NCI-H2227 treated with DMSO at 0.1 percent for 48 hours (cell line): ENCODE measurements at places on chromosomes 12 and 14.
A peak's percentile ranks its signal among the peaks of the same experiment; 100 is the strongest.

GRCh38 chr12:124026755-124027745, 54.0 kb downstream of the ZNF664 start:
- no peak for DNase-seq

- DNase-seq, result no peak
Observed at GRCh38 chr12:93514853-93515252, 47.5 kb downstream of the MRPL42 start.

- no peak for DNase-seq
Observed at GRCh38 chr14:21298358-21298757, 18.5 kb downstream of the RPGRIP1 start.

DNA sequence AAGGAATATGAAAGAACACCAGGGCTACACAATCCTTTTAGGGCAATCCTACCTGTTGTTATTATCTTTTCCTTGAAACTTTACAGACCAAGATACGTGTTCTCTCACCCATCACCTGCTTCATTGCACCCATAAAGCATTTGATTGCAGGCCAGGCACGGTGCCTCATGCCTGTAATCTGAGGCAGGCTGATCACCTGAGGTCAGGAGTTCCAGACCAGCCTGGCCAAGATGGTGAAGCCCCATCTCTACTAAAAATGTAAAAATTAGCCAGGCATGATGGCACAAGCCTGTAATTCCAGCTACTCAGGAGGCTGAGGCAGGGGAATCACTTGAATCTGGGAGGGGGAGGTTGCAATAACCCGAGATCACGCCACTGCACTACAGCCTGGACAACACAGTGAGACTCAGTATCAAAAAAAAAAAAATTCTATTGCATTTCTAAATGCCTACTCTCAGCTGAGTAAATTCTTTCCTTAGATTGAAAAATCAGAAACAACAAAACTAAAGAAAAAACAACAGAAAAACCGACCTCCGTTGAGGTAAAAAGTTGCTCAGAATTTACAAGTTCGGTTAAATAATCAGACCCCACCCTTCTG, 183.7 kb upstream of the TMEM132C start:
- no peak for DNase-seq

- DNase-seq, result peak; percentile 59
Observed at GRCh38 chr12:110281549-110282299, 677 bp downstream of the ATP2A2 start.

- DNase-seq, result no peak
Observed at GRCh38 chr12:51306507-51306906, 17.5 kb downstream of the BIN2 start.

- DNase-seq, result no peak
Observed at GRCh38 chr14:73727166-73727565, 13.0 kb upstream of the PNMA1 start.

GRCh38 chr14:79586416-79586815, 624.9 kb downstream of the DIO2 start:
- no peak for DNase-seq

DNA sequence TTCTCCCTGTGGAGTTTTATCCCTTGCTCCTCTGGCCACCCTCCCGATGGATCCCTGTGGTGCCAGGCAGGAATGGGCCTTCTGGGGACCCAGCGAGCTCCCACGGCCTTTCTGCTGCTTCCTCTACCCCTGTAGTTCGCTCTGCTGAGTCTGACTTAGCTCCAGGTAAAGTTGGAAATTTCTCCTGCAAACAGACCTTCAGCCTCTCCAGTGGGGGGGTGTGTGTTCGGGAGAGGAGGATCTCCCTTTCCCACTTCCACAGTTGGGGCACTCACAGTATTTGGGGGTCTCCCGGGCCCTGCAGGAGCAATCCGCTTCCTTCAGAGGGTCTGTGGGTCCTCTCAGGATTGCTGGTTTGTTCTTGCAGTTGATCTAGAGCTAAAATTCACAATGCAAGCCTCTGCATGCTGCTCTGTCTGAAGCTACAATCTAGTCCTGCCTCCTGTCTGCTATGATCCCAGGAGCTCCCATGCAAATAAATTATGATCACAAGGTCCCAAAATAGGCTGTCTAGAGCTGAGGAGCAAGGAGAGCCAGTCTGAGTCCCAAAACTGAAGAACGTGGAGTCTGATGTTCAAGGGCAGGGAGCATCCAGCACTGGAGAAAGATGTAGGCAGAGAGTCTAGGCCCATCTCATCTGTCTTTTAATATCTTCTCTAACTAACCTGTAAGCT, 18.3 kb downstream of the MTRFR start:
- no peak for DNase-seq

GRCh38 chr12:62291864-62292760, 31.9 kb downstream of the USP15 start:
- no peak for DNase-seq
